ENCODE measurements at places on chromosomes 2 and 18.

DNA sequence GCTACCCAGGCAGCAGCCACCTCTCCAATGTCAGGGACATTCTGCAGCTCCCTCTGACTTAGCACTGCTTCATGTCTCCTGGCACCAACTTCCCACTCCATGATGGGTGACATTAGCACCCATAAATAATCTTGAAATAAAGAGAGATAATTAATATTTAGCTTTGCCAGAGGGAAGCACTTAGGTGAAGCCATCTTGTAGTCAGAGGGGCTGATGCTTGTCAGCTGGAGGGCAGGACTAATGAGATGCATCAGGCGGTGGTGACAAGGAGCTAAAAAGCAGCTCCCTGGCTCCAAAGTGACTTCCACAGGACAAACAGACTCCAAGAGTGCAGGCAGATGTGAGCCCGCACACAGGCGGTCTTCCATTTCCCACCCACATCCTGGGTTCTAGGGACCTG lies 153.0 kb upstream of the ID2 start:
- DNase-seq: no peak

DNA sequence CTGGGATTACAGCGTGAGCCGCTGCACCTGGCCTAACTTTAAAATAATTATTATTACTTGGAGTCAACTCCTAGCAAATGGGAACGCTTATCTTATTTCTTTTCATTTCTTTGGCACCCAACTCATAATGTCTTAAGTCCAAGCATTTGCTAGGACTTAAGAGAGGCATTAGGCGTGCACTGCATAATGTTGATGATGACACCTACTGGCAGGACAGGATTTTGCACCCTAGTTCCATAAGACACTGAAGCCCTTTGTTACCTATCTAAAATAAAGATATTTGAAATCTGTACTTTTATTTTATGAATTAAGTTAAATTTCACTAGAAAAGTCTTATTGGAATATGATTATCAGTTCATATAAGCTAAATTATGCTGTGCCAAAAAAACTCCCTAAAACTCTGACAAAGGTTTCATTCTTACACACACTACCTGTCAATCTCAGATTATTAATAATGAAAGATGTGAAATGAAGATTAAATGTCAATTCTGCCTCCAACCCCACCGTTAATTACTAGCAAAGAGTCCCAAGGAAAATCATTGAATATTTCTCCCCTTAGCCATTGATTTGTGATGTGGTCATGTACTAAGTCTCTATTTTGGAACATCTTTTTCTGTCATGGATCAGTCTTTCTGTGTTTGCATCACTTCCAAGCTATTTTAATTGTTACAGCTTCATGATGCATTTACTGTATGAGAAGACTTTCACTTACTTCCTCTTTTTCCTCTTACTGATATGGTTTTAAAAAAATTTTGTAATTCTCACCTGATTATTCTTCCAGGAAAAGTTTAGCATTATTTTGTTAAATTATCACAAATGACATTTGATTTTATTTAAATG lies 12.7 kb upstream of the CDH2 start:
- DNase-seq: peak; percentile 56

- DNase-seq: peak; percentile 11
Observed at GRCh38 chr2:227653419-227653818, 13.2 kb upstream of the SCYGR5 start.

DNA sequence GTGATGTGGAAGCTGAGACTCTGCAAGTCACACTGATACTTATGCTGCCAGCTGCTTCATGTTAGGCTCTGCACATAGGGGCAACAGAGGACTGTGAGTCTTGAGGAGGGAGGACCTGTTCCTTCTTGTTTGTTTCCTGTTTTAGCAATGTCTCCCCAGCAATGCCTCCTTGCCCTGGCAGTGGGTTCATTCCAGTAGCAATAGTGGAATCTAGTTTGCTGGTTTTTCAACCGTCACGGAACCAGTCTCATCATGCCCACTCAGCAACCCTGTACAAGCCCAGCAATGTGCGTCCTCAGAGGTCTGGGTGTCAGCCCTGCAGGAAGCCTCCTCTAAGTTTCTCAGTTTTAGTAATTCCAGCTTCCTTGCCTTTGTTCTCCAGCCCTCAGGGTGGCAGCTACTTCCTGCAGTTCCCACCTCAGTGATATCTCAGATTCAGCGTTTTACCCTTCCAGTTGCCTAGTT lies 20.5 kb upstream of the ITGB6 start:
- no peak for DNase-seq

- no peak for DNase-seq
Observed at GRCh38 chr18:55953326-55953725, 365.3 kb upstream of the TCF4 start.

- DNase-seq: peak; percentile 93
Observed at GRCh38 chr2:43269074-43269572, 42.7 kb upstream of the ZFP36L2 start.

GRCh38 chr2:85257359-85257969 lies 70.3 kb downstream of the TGOLN2 start:
- no peak for DNase-seq

- DNase-seq: no peak
Observed at GRCh38 chr2:227881866-227882517, 10.6 kb downstream of the DAW1 start.

DNA sequence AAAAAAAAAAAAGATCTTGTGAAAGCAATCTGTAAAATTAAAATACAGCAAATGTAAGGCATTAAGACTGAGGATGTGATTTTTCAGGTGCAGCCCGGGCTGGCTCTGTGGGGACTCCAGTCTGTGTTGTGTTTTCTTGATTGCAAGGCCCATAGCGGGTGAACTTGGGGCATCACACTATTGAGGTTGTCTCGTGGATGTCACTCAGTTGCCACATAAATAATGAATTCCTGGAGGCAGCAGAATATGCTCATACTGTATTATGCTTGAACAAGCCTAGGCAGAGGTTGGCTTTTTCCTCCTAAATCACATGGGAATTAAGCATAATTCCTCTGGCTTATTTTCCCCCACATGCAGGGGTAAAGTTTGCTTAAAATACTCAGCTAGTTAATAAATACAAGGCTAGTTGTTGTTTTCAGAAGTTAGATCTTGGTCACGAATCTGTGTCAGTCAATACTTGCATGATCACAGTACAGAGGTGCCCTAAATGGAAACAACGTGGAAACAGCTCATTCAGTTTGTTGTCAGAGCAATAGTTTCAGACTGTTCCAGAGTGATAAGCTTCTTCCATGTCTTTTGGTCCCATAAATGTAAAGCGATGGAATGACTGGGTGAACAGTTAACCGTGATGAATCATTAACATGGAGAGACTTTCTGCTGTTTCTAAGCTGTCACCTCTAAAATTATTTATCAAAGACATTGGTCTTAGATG lies 16.4 kb downstream of the GEMIN6 start:
- DNase-seq: no peak

- DNase-seq: no peak
Observed at GRCh38 chr18:6830916-6831315, 101.4 kb downstream of the ARHGAP28 start.

GRCh38 chr2:64192125-64192479 lies 47.9 kb upstream of the PELI1 start:
- no peak for DNase-seq

- no peak for DNase-seq
Observed at GRCh38 chr2:26380281-26380680, 21.4 kb upstream of the DRC1 start.

DNA sequence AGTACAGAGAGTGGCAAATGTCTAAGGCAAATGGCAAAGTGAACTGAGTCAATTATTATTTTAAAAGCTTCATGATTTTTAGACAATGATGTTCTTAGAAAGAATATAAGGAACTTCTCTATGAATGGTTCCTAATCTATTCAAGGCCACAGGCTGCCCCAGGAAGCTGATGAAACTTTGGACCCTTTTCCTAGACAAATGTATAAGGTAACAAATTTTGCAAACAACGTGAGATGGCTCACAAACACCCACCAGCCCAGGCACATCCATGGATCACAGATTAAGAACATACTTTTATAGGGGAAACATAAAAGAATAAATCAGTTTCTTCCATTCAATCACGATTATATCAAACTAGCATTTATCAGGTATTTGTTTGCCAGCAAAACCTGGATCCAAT lies 659.0 kb downstream of the IRS1 start:
- DNase-seq: no peak

DNA sequence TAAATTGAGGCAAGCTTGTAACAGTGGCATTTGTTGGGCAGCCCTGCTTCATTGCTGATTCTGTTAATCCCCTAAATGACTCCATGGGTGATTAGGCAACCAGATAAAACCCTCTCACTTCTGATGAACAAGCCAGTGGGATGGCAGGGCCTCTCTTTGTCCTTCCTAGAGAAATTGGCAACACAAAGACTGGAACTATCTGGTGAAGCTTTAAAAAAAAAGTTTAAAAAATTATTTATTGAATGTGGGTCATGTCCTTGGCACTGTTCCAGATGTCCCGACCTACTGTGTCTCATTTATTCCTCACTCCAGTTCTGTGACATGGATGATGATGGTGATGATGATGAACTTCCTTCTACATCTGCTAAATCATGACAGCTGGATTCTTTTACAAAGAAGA lies 30.8 kb downstream of the NRP2 start:
- DNase-seq: no peak

DNA sequence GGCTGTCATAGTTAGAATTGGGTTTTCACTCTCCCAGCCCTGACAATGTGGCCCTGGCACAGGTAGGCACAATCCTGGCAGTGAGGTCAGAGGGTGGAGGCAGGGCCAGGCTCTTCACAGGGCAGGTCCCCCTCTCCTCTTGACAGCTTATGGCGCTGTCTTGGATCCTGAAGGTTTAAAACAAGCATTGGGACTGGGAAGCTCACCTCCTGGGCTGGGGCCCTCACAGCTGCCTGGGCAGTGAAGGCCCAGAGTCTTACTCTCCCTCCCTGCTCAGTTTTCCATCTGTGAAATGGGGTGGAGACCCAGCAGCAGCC lies 23.3 kb downstream of the LBH start:
- no peak for DNase-seq

- DNase-seq: no peak
Observed at GRCh38 chr18:46096651-46097300, 1.3 kb downstream of the ATP5F1A start.

GRCh38 chr2:112096098-112096497 lies 41.0 kb downstream of the TMEM87B start:
- DNase-seq: no peak

GRCh38 chr2:10423400-10423774 lies 24.7 kb downstream of the ODC1 start:
- DNase-seq: no peak

DNA sequence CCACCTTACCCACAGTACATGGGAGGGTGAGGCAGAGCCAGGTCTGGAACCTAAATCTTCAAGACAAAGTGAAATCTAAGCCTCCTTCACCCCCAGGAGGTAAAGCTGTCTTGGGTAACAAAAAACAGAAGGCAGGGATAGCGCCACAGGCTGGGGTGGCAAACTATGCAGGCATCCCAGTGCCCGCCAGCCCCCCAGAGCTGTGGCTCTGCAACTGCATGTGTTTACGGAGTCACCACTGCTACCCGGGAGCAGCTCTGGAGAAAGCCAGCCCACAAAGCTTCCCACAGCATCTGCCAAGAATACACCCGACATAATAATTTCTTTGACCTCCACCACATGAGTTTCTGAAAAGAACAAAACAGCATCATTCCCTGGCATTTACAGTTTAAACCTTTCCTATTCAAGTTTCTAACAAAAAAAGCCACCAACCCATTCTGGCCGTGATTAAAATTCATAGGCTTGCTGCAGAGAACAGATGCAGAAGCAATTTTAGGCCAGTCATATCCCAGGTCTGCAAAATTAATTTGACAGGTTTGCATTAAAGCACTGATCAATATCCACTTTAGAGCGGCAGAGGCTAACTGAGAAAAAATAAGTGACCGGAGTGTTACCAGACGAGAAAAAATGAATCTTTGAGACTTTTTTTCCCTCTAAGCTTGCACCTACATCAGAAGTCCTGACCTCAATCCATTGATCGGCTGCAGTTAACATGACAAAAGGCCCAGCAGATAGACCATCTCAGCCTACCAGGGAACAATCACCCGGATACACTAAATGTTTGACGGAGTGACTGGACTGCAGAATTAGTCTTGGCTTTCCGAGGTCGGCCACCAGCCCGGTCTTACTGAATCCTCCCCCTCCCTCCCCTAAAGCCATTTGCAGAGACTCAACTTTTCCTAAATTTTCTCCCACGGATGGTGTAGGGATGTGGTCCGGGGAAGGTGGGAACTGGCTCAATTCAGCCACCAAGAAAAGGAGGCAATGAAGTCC lies 309.6 kb upstream of the SKOR2 start:
- no peak for DNase-seq

GRCh38 chr2:3457524-3458395 lies 61.6 kb downstream of the ADI1 start:
- no peak for DNase-seq

- DNase-seq: no peak
Observed at GRCh38 chr2:129760669-129761068, 218.8 kb upstream of the RAB6C start.

- no peak for DNase-seq
Observed at GRCh38 chr2:226934546-226935201, 98.8 kb downstream of the RHBDD1 start.

DNA sequence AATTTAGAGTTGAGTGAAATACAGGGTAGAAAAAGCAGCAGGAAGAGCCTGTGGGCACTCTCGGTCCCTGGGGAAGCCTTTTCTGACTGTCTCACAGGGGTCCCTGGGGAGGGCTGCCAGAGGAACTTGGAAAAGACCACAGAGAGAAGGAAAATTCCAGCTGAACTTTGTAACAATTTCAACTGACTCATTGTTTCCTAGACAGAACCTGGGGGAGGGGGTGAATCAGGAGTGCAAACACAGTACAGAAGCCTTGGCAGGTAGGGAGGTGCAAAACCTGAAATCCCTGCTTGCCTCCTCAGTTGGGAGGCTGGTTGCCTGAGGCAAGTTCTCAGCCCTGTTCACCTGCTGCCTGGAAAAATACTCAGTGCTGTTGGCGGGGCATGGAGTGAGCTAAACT lies 106.8 kb downstream of the GRB14 start:
- no peak for DNase-seq

DNA sequence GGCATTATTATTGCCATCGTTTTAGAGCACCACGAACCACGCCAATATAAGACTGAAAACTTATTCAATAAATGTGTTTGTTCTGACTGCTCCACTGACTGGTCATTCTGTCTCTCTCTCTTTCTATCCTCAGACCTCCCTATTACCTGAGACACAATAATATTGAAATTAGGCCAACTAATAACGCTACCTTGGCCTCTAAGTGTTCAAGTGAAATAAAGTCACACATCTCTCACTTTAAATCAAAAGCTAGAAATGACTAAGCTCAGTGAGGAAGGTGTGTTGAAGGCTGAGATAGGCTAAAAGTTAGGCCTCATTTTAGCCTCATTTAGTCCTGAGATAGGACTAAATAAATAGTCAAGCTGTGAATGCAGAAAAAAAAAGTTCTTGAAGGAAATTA lies 38.8 kb downstream of the G6PC2 start:
- no peak for DNase-seq

- DNase-seq: no peak
Observed at GRCh38 chr2:137339051-137339450, 573.7 kb downstream of the THSD7B start.

GRCh38 chr2:143435131-143435530 lies 305.9 kb downstream of the ARHGAP15 start:
- no peak for DNase-seq

GRCh38 chr18:1513519-1513918 lies 608.8 kb downstream of the ADCYAP1 start:
- DNase-seq: no peak
